ENCODE measurements at places on chromosomes 12 and 14.

DNA sequence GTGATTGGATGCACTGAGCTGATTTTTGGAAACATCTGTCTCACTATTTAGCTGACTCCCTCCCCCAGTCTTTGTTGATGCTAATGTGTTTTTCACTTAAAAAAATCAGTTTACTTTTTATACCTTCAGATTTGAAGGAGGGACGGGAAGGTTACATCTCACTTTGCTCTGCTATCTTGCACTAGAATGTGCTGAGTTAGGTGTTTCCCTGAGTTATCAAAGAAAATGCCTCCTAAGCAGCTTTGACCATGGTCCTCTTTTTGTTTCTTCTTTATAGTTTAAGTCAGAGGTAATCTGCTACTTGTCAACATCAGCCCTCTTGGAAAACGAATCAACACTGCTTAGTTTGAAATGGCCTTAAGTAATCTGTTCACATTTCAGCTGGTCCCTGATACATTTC lies 222.0 kb downstream of the TMEM132D start:
- no peak for DNase-seq

DNA sequence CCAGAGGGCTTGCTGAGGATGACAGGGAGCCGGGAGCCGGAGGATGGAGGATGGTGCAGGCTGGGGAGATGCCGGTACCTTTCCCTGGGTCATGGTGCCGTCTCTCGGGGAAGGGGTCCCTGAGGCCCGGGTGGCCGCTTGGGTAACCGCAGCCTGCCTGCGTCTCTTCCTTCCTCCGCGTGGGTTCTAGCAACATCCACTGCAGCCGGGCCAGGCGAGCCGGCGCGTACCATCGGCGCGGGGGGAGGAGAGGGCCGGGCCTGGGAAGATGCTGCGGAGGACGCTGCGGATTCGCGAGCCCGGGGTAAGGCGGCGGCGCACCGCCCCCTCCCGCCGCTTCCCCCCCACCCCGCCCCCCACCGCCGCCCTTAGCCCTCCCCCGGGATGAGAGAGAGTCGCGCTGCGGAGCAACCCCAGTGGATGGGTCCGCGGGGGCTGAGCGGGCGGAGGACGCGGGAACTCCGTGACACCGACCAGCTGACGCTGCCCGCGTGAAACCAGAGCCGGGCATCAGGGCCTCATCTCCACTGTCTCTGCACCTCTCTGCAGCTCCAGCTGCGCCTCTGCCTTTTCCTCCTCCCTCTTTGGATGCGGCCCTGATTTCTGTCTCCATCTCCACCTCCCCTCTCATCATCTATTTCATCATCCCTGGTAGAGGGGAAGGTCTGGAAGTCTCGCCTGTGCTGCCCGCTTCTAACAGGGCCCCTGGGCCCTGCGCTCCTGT lies at the start of gene FAIM2:
FAIM2 (minus strand) TSS at position 201 of the 724 bp plus-strand sequence; CDS start at position 93, 108 bp downstream.
- DNase-seq: no peak

- DNase-seq: no peak
Observed at GRCh38 chr14:56972948-56973347, 162.7 kb upstream of the OTX2 start.

- no peak for DNase-seq
Observed at GRCh38 chr14:51035611-51036192, 59.2 kb downstream of the TRIM9 start.

DNA sequence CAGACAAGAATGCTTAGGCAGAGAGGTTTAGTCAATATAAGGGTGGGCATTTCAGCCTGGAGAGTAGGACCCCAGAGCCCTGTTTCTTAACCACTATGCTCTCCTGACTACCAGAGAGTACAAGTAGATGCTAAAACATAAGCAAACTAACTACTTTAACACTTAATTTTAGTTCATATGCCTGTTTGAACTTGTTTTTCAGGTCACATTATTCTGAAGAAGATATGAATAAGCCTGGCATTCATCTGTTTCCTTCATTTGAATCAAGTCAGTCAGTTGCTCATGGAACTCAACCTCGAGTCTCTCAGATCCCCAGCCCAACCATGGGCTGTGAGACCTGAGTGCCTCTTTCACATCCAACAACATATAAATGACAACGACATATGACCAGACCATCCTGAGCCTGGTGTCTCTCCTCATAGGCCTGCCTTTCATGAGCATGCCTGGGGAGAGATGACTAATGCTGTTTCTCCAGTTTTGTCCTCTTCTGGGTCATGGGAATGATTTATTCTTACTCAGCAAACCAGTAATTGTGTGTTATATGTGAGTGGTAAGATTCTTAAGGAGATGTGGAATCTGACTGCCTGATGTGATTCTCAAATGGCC lies 251.1 kb upstream of the BTG1 start:
- DNase-seq: no peak
